ENCODE measurements at places on chromosomes 6 and 20.

- DNase-seq = no peak
Observed at GRCh38 chr6:148118244-148118643, 224.4 kb upstream of the SASH1 start.

DNA sequence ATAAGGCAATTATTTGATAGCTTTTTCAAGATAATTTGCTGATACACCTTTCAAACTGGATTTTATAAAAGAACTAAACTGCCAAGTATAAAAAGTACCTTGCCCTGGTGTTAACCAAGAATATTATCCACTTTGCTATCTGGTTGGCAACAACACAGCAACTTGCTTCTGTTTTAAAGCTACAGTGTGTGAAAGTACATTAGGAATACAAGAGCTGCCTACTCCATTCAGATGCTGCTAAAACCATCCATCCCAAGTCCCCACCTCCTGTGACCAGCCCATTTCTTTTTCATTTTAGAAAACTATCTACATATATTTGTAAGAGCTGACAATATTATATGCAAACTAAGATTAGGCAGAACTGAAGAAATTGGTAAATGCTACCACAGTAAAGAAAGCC lies 12.8 kb downstream of the CLDN20 start:
- DNase-seq = no peak

DNA sequence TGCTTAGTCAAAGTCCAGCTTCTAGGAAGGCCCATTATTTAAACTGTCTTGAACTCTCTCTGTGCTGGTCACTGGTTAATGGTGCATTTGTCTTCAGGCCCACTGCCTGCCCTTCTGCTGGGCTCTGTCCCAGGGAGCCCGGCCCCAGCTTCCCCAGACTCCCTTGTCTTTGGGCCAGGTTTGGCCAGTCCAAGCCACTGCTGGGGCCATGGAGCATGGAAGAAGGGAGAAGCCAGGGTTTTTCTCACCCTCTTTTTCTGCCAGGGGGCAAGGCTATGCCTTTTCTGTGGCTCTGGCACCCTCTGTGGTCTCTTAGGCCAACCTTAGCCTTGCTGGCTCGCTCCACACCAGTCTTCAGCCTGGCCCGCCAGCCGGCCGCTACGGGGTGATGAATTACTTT lies 390.0 kb upstream of the SULF2 start:
- no peak for DNase-seq

DNA sequence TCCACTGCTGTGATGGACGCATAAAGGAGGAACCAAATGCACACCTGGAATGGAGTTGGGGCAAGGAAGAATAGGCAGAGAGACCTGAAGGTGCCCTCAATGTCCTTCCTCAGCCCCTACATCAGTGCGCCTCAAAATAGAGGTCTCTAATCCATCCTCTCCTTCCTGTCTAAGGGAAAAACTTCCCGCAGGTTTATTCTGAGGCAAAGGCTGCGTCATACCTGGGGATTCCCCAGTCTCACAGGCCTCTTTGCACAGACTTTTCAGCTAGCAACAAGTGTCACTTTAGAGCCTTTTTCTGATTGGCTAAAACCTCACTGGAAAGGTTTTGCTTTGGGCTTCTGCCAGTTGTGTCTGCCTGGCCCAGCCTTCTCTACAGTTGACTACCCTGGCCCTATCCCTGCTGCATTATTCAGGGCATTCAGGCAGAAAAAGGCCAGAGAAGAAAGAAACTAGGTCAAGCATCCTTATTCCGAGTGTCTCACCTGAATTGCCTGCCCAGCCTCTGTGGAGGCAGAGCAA lies 1.8 kb upstream of the HLA-DQB1 start:
- no peak for DNase-seq

DNA sequence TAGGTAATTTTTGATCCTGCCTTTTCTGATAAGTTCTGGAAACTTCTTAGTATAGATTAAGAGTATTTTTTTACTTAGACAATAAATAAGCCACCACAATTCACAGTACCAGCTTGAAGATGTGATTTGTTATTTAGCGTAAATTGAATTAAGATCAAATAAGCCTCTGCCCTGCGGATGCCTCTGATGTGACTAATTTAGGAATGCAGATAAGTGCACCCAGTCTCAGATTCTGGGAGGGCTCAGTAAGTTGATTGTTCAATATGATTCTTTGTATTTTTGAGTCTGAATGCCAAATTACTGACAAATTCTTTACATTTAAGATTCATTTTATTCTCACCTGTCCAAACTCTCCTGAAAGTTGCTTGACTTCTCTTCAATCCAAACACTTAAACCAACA lies 147.5 kb downstream of the THBS2 start:
- no peak for DNase-seq

- no peak for DNase-seq
Observed at GRCh38 chr20:48597521-48598302, 230.1 kb downstream of the PREX1 start.

DNA sequence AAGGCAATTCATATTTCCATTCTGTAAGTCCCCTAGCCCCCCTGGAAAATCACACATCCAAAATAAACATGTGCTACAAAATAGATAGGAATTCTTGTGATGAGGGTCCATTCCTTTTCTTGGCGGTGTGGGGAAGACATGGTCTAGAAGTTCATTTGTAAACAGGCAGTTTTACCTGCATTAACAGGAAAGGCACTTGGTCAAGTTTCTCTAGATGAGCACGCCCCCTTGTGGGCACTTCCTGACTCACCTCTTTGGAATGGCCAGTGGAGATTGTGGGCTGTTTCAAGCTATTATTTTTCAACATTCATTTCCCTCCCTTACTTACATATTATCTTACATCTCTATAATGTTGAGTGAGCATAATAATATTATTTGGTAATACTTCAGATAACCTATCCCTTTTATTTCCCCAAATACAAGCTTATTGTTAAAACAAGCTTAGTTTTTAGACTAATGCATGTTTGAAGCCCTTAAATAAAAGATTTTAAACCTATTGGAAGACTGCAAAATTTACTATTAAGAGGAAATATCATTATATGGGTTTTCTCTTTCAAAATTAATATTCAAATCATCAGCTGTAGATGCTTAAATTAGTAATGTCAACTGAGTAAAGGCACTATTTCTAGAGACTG lies 92.1 kb downstream of the TASP1 start:
- DNase-seq = peak; percentile 22

DNA sequence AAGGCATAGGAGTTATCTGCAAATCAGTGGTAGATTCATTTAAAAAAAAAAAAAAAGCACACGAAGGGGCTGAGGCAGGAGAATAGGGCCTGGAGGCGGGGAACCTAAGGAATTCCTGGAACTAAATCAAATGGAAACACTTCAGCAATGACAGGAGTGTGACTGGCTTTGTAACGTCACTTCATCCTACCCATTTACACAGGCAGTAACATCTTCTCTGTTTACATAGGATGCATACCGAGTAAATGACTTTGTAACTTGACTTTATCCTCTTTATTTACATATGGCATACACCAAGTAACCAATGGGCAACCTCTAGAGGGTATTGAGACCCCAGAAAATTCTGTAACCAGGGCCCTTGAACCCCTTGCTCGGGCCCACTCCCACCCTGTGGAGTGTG lies 56.4 kb upstream of the IYD start:
- DNase-seq = no peak

- DNase-seq = no peak
Observed at GRCh38 chr6:147310521-147310920, 106.3 kb downstream of the STXBP5 start.

DNA sequence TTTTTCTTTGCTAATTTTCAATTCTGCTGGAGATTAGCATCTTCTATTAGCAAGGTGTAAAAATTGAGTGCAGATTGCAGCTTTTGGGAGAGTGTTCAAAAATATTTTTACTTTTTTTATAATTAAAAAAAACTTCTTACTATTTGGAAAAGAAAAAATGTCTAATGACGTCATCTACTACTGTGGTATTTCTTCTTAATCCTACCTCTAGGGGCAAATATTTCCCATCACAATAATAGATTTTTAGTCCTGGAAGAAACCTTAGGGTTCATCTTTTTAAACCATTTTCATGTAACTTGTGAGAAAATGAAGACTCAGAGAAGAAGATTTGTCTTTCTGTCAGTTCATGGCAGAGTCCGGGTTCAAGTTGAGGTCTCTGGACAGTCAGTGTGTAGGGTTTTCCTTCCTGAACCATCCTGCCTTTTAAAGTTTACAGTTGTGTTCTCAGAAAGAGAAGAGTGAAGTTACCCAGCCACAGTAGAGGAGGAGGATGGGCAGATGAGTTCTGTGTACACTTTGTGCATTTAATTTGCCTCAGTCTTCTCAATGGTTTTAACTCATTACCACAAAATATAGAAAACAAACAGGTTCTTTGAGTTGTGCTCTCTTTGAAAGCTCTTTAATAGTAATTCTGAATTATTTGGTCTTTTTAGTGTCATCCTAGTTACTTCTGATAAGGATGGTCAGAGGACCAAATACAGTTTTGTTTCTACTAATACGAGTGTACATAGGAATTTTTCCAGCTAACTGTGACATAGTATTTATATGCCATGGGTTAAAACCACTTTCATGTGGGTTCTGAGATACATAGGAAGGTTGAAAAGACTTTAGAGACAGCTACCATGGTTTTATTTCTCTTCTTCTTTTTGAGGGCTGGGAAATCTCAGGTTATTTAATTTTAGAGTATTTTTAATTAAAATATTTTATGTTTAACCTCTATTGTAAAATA lies 184.7 kb downstream of the CDKAL1 start:
- DNase-seq = no peak

DNA sequence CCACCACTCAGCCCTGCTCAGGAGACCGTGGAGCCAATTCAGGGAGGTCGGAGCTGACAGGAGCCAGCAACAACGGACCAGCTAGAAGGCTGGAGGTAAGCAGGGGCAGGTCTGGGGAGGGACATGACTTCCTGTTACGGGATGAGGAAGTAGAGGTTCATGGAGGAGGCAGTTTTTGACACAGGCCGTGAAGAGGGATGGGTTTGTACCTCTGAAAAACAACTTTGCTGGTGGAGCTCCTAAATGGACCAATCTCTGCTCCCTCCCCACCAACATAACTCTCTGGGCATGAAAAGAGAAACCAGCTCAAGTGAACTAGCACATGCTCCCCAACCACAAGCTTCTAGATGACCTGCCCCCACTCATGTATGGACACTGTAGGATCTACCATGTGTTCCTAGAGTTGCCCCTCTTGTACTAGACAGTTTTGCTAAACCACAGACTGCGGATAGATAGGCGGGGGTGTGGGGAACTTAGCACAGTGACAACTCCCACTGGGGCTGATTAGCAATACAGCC lies 31.4 kb downstream of the RALGAPA2 start:
- DNase-seq = no peak

DNA sequence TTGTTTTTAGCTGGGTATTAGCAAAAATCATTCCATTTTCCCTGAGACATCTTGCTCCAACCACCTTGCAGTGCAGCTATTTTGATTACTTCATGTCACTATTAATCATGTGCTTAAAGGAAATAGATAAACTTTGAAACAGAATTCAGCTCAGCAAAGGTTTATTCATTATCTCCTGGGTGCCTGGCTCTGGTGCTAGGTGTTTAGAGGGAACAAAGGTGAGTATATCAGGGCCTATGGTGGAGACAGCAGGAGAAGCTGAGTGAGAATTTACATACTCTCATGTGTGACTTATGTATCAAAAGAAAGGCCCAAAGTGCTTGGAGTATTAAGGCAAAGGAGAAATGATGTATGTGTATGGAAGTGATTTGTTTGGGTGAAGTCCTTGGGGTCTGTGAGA lies 63.8 kb upstream of the BMP2 start:
- DNase-seq = no peak

DNA sequence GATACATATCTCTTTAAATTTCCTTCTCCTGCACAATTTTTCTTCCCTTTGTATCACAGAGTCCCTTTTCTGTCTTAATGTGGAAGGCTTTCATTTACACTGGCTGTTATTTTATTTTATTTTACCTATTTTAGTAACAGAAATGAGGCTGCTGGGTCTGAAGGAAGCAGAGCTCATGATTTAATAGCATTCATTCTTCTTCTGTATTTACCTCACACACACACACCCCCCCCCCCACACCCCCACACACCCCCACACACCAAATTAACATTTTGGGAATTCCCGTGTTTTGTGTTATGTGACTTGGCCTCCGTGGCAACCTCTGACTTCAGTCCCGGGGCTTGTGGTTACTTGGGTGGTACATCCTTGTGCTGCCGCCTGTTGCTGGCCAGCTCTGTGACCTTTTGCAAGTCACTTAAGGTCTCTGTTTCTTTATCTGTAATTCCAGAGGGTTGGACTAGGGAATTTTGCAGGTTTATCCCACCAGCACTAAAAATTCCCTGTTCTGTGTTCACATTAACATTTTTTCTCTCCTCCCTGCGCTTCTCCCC lies 108.8 kb downstream of the TIAM2 start:
- no peak for DNase-seq

GRCh38 chr6:134233180-134233955 lies 84.5 kb downstream of the SGK1 start:
- DNase-seq = no peak

GRCh38 chr6:97669191-97670031 lies 386.4 kb upstream of the MMS22L start:
- DNase-seq = no peak

DNA sequence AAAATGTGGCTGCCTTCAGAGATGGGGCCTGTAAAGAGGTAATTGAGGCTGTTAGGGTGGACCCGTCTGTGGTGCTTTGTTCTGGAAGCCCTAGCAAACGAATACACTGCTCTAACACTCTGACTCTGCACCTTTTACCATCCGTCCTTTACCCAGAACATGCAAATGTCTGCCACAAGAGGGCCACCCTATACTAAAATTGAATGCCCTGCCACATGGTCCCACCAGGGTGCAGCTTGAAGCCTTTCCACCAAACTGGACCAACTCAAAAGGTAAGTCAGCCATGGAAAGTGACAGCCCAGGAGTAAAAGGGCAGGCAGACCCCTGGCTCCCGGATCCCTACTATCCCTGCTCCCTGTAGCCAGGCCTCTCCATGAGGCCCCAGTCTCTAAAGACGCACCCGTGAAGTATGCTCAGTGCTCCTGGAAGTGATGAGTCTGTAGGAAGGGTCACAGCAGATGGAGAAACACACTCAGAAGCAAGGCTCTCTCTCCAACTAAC lies 5.8 kb upstream of the BFSP1 start:
- DNase-seq = peak; percentile 34

- DNase-seq = no peak
Observed at GRCh38 chr6:14713008-14713960, 532.6 kb upstream of the JARID2 start.

GRCh38 chr6:15763837-15764236 lies 101.0 kb upstream of the DTNBP1 start:
- DNase-seq = no peak

GRCh38 chr6:72133324-72133723 lies 247.0 kb downstream of the RIMS1 start:
- no peak for DNase-seq

Data from NCI-H2081 treated with DMSO at 0.1 percent for 48 hours (cell line).